ENCODE measurements at places on chromosomes 4 and X.

DNA sequence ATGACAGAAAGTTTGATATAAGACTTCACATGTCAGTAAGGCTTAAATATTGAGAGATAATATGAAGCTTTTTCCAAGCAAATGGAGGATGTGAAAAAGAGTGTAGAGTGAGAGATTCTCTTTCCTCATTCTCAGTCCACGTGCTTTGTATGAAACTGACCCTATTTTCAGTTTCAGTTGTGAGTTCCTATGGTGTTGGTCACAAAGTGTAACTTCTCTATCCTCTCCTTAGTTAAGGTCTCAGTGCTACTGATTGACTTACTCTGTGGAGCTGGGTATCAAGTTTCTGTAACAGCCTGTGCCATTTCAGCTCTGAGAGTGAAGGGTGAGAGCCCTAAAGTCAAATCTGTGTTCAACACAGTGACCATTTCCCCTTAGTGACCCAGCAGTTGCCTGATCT is 277.2 kb downstream of the EPHA5 start:
- DNase-seq, result no peak

- DNase-seq, result peak; percentile 80
Observed at GRCh38 chrX:12771445-12772069, 19.7 kb upstream of the PRPS2 start.

DNA sequence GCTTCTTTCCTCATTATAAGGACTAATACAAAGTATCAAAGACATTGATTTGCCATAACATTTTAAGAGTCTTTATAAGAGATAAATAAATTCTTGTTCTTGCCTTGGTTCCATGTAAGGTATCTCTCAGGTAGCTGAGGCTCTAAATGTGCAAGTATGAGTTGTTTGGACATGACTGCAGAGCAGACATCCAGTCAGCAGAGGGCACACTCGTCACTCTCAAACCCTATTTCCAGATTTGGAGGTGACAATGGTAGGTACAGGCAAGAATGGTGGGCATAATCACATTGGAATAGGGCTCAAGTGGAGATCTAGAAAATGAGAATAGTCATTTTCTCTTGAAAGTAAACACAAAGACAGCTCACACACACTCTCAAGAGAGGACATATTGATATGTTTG is 133.3 kb upstream of the ZIC3 start:
- peak; percentile 21 for DNase-seq

DNA sequence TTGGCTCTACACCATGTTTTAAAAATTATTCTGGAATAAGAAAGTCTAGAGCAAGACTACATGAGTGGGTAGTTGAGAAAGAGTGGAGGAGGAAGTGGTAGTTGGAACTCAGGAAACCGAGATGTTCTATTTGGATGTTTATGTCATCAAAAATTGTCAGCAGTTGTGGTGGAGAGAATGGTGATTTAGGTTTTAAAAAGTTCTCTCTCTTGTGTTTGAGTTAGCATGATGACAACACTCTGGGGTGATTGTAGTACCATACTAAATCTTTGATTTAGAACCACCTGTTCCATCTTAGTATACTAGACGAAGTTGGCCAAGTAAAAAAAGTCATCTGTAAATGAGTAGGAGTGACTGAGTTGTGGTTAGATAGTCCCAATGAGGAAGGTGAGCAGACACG is 40.7 kb downstream of the KLHL2 start:
- no peak for DNase-seq

GRCh38 chr4:88964450-88964849 is 92.5 kb downstream of the FAM13A start:
- DNase-seq, result no peak

- no peak for DNase-seq
Observed at GRCh38 chrX:3346501-3347259, at the start of gene MXRA5. Gene MXRA5 (minus strand): TSS chrX:3346652. CDS start chrX:3343833, 2,819 bp downstream.

DNA sequence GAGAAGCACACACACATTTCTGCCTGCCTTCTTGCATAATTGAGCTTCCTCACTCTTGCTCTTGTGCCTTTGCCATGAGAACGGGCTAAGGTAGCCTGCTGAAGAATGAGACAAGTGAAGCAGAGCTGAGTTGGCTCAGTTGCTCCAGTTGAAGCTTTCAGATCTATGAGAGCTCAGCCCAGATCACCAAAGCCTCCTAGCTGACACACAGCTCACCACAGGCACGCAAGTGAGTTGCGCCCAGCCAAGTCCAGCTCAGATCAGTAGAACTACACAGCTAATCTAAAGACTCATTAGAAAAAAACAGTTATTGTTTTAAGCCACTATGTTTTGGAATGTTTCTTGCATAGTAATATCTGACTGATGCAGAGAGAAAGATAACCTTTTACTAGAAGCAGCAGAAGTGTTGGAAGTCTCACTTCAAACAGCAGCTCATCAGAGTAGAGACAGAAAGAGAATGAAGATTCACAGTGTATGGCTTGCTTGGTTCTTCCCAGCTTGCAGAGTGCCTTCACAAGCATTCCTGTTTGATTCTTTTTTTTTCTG is 362.4 kb downstream of the MID1IP1 start:
- no peak for DNase-seq

GRCh38 chr4:183842129-183842528 is 63.0 kb upstream of the STOX2 start:
- no peak for DNase-seq

GRCh38 chr4:42786350-42787078 is 106.0 kb upstream of the GRXCR1 start:
- DNase-seq, result no peak

- DNase-seq, result no peak
Observed at GRCh38 chr4:31052519-31052918, 332.4 kb downstream of the PCDH7 start.

DNA sequence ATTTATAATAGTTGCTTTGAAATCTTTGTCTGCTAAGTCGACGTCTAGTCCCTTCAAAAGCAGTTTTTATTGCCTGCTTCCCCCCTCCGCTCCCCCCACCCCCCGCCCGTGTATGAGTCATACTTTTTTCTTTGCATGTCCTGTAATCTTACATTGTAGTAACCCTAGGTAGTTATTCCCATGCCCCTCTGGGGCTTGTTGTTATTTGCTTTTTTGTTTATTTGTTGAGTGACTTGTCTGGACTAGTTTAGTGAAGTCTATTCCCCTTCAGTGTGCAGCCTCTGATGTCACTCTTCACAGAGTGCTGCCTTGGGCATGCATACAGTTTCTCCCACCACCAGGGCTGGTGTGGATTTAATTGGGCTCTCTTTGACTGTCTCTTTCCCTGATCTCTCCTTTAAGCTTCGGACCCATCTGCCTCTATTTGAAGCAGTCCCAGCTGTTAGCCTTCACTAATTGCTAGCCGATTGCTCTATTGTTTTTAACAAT is 86.2 kb downstream of the PPEF1 start:
- DNase-seq, result no peak

DNA sequence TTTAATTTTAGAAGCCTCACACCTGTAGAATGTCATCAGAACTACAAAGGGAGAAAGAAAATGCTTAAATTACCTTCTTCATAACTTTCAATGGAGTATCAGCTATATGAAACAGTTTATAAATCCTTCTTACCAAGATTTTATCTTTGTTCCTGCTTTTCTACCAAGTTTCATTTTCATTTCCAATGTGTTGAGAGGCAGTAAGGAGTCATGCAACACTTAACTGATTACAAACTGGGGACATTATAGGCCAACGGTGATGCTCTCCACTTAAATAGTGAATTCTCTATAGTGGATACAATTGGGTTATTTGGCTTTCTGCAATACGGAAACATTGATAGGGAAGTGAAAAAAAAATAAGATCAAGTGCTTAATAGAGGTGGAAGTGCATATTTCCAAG is 145.2 kb upstream of the FTHL17 start:
- DNase-seq, result no peak

GRCh38 chr4:1294891-1295290 is 5.2 kb downstream of the MAEA start:
- DNase-seq, result no peak

DNA sequence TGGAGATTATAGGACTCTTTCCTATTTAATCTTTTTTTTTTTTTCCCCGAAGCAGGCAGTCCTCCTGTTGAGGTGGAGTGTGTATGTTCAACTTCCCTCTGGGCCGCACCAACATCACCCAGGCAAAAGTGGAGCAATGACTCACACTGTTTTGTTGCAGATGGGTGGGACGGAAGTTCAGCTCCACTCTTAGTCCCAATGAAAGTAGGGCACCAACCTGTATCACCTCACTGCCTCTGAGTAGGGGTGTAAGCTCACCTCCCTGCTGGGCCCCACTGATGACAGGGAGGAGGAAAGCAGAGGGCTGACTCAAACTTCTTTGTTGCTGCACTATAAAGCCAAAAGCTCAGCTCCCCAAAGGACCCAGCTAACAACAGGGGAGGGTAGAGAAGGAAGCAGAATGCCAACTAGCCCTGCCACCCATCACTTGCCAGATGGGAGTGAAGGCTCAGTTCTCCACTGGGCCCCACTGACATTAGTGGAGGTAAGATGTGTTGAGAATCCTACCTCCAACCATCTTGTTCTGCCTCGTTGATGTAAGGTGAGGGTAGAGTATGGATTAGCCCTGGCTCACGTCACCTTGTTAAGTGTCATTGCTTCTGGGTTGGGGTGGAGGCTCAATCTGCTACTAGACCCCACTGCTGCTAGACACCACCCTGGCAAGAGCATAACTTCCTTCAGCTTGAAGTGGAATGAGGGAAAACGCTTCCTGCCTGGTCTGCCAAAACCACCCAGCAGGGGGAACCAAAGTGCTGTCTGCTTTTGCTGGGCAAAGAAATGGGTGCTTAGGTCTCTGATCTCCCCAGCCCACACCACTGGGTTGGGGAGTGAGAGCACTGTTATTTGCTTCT is 14.1 kb downstream of the RPS6KA3 start:
- peak; percentile 78 for DNase-seq

GRCh38 chrX:40331762-40332161 is 234.0 kb upstream of the BCOR start:
- no peak for DNase-seq

DNA sequence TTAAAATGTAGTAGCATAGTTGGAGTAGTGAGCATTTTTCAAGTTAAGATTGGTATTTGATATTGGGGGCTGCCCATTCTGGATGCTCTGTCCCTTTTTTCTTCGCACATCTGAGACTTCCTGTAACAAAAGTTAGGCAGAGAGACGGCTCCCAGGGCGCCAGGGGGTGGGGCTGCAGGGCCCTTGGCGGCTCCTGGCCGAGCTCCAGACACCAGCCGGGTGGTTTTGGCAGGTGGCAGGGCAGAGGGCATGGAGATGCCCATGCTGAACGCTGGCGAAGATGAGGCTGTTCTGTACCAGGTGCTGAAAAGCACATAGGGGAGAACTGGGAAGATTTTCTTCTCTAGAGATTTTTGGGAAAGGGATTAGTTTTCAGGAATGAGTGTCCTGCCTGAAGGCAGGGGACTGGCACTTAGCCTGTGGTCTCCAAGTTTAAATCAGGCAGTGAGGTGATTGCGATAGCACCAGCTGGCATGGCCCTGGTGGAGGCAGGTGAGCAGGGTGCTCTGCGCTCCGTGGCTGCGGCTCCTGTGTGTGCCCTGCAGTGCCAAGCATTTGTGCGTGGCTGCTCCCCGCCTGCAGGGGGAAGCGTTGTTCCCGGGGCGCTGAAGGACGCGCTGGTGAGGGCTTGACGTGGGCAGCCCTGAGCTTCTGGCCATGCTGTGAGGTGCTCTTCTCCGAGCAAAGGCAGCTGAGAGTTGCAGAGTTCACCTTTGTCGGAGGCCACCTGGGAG is 23.6 kb upstream of the HGFAC start:
- DNase-seq, result no peak

GRCh38 chrX:120205816-120206753 is 44.5 kb upstream of the ZBTB33 start:
- no peak for DNase-seq

DNA sequence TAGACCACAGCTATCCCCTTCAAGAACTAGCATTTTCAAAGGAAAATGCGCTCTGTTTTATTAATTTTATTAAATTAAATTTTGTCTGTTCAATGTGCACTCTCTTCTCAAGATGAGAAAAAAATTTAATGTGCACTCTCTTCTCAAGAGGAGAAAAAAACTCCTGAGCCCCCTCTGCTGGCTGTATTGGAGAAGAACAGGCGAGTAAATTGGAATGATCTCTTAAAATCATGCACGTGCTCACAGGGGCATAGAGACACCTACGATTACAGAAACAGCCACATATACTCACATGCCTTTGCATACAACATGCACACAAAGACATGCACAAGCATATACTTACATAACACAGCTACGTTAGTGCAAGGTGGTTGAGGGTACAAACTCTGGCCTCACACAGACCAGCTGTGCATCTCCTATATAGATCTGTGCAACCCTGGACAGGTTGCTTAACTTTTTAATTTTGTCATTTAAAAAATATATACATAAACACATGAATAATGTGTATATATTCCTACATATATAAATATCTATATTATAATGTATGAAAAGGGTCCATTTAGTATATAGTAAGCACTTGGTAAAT is 176.2 kb upstream of the CXorf66 start:
- peak; percentile 31 for DNase-seq

- no peak for DNase-seq
Observed at GRCh38 chrX:7985568-7985967, 58.4 kb upstream of the PNPLA4 start.
